Left colon (tissue), 2 donors: ENCODE measurements at places on chromosomes 12 and 14. TPM values are rescaled to one million over a fixed set of nuclear protein-coding genes. Genes with fewer than 3 reads are reported as not detected.

The PIK3C2G gene
- 0.56 TPM for total RNA-seq

The SOAT2 gene
- not detected for total RNA-seq

The RAPGEF3 gene
- 9.7 TPM for total RNA-seq

The AKAP5 gene
- 14.2 TPM for total RNA-seq

The INHBE gene
- not detected for total RNA-seq

The GDF3 gene
- not detected for total RNA-seq

The EFS gene
- total RNA-seq = 1.1 TPM

The GLS2 gene
- total RNA-seq = 0.53 TPM

The SPTB gene
- total RNA-seq = 0.34 TPM

The FAM186B gene
- 0.25 TPM for total RNA-seq

The OAS2 gene
- total RNA-seq = 3.2 TPM

The MUCL1 gene
- total RNA-seq = not detected

The GARIN6 gene
- total RNA-seq = not detected

The TAS2R7 gene
- not detected for total RNA-seq

The PRB2 gene
- not detected for total RNA-seq
